ENCODE measurements at places on chromosomes 13 and 19.

DNA sequence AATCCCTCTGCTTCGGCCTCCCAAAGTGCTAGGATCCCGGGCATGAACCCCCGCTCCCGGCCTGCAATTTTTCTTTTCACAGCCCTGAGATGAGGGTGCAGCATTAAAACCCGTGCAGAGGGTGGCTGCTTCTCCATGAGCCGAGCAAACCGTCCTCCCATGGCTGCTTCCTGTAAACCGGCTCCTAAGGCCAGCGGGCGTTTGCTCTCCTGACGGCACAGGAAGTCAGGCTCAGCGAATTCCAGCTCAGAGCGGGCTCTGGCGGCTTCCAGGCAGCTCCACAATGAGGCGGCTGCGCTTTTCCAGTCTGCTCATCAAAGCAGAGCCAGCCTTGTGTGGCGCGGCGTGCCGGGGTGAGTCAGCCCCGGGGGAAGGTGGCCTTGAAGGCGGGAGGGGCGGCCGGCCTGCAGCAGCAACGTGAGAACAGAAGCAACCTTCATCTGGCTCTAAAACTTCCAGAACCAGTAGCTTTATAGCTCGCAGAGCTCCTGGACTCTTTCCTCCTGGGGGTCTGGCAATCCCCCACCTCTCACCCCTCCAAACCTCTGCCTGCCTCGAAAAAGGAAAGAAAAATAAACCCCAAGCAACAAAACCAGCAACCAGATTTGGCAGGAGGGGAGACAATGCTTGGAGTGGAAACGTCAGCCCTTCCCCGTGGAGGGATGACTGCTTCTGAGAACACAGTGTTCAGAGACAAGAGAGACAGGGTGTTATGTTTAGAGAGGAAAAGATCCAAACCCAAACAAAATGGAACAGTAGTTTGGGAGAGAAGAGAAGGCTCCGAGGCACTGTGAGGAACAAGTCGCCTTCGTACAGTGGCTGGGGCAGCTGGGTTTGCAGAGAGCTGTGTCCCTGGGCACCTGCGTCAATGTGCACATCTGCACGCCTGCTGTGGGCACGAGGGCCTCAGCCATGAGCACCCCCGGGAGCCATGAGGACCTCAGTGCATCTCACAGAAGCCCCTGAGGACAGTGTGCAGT is 67.8 kb downstream of the GADD45B start:
- DNase-seq, result peak; percentile 99

DNA sequence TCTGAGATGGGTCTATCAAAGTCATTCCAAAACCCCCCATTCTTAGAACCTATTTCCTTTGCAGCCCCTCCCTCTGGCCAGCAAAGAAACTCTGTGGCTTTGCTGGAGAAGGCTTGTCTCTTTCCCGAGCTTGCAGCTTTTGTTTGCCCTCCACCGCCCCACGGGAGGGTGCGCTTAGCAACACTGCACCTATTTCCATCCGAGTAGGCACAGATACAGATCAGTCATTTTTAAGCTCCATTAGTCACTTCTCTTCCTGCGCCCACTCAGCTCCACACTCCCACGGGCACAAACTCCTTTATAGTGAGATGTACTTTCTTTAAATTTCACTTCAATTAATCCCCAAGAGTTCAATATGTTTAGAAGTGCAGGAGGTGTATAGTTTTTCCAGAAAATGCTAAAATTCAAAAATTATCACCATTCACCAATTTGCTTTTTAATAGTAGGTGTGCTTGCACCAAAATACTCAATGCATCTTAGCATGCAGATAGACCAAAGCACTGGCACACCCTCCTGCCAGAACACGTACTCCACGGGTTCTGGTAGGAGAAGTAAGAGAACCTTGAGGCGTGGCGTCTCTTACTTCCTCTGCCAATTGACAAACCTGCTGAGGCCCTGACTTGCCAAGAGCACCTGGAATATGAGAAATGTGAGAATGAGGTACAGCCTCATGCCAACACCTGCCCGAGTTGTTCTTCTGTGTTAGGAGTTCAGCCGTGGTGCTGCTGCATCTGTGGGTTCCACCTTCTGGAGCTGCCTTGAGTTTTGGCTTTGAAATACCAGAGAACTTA is 183.7 kb downstream of the TEX29 start:
- no peak for DNase-seq

GRCh38 chr19:18506101-18506930 is 15.6 kb downstream of the ELL start:
- no peak for DNase-seq

DNA sequence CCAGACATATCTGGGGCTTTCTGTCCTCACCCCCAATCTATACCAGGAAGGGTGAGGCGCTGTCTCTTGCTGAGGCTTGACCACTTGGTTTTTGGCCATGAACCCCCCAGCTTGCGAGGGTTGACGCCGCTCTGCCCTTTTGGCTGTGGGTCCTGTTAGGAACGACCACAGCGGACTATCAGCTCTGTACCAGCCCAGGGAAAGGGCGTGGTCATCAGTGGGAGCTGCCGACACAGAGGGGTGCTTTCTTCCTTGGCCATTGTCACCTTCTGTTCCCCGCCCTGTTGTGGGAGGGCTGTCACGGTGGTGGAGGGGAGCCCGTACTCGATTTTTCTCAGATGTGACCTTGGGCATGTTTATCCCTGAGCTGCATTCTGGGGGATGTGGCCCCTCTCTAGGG is 5.7 kb downstream of the DCAF15 start:
- no peak for DNase-seq

DNA sequence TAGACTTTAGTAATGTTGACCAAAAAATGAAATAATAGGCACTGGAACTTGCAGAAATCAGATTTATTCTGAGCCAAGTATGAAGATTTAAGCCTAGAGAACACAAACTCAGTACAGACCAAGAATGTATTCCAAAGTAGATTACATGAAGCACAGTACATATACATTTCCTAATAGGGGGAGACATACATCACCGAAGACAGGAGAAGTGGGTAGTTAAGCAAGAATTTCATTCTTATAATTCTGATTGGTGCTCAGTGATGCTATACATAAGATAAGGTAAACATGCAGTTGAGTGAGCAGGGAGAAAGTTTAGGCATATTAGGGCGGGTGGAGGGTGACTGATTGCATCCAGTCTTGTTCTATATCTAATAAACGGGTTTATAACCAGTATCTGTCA is 2218.8 kb downstream of the PCDH9 start:
- DNase-seq, result no peak
